Activated T-cell treated with anti-CD3 and anti-CD28 coated beads for 4 hours (primary cell): ENCODE measurements at places on chromosomes 2 and 18.

- DNase-seq, result no peak
Observed at GRCh38 chr18:9951022-9951859, 37.4 kb downstream of the VAPA start.

DNA sequence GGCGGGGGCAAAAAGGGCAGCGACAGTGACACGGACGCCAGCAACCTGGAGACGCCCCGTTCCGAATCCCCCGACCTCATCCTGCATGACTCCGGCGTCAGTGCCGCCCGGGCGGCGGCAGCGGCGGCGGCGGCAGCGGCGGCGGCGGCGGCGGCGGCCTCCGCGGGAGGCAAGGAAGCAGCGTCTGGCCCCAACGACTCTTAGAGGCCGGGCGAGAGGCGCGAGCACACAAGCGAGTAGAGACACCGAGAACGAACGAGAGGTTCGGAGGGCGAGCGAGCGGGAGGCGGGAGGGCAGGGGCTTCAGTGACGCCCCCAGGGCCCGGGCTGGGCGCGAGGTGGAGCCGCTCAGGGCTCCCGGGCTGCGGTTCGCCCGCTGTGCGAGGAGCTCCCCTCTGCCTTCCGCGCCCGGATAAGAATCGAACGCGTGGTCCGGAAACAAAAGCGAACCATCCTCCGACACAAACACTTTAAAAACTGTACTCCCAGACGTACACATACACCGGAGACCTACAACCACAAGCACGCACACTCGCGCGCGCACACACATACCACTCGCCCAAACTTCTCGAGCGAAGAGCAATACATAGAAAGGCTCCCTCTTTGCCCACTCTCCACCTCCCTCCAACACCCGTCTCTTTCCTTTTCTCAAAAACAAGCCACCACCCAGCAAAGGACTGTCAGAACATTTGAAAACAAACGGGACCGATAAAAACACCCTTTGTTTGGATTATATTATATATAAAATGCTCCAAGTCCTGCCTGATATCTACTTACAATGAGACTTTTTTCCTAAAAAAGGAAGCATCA lies 2.8 kb downstream of the SP9 start:
- no peak for DNase-seq

DNA sequence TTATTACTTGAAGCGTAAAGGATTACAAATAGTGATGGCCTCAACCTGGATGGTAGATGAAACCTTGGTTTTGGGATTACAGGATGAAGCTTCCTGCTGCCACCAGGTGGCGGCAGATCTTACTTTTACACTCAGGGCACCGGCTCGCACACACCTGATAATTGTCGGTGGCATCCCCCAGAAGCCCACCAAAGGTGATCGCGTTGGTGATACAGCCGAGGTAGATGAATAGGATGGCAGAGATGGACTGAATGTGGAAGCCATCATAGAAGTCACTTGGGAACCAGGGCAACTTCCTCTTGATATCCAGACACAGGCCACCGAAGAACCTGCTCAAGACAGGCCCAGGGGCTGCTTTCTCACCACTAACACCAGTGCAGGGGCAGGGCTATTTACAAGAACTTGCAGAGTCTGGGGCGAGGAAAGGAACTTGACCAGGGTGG lies 51.8 kb downstream of the MTHFD2 start:
- peak; percentile 34 for DNase-seq

GRCh38 chr2:15313657-15314056 lies 247.5 kb downstream of the NBAS start:
- DNase-seq, result no peak

- no peak for DNase-seq
Observed at GRCh38 chr18:27541293-27541692, 356.2 kb upstream of the CHST9 start.

DNA sequence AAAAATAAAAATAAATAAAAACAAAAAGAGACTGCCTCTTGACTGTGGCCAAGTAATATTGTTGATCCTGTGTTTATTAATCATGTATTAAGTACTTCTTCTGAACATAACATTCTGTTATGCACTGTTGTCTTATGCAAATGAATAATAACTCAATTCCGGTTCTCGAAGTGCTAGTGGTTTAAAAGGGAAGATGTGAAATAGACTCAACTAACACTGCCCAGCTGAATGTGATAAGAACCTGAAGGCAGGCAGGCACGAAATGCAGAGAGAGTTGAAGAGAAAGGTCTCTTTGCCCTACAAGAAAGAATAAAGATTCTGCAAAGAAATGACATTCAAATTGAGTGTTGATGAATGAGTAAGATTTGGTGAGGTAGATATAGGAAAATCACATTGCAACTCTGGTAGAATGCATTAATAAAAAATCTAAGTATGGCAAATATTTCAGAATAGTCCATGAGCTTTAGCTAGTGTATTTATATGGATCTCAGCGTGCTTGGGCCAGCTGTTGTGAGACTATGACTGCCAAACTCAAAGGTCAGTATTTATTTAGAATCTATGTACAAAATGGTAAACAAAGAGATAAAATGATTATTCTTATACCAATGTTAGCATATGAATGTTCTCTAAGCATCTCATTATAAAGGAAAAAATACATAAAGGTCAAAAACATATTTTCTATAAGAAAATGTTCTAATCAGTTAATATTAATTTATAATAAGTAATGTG lies 352.3 kb upstream of the CDH7 start:
- DNase-seq, result no peak

DNA sequence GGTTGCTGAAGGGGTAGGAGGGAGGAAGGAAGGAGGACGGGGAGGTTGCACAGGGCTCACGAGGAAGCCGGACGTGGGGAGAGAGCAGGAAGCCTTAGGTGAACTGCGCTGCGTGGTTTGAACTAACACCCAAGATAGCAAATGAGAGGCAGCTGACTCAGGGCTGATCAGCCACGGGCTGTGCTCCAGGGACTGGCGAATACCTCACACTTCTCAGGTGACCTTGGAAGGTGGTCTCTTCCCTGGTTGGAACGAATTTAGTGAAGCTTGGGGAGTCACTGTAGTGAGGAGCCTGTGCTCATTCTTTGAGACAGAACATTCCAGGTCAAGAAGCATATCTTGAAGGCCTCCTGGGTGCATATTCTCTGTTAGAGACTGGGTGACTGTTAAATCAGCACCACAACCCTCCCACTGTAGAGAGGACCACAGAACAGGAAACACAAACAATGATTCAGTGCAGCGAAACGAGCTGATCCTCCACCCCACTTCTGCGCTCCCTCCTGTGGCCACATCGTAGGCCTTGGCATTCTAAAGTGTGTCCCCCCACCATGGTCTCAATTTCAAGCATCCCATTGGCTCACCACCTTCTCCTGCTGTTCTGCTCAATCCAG lies 33.8 kb downstream of the TOGARAM2 start:
- DNase-seq, result peak; percentile 50

- DNase-seq, result no peak
Observed at GRCh38 chr2:181810823-181811695, 80.5 kb upstream of the ITPRID2 start.

- peak; percentile 8 for DNase-seq
Observed at GRCh38 chr2:3222636-3223035, 155.0 kb downstream of the EIPR1 start.

DNA sequence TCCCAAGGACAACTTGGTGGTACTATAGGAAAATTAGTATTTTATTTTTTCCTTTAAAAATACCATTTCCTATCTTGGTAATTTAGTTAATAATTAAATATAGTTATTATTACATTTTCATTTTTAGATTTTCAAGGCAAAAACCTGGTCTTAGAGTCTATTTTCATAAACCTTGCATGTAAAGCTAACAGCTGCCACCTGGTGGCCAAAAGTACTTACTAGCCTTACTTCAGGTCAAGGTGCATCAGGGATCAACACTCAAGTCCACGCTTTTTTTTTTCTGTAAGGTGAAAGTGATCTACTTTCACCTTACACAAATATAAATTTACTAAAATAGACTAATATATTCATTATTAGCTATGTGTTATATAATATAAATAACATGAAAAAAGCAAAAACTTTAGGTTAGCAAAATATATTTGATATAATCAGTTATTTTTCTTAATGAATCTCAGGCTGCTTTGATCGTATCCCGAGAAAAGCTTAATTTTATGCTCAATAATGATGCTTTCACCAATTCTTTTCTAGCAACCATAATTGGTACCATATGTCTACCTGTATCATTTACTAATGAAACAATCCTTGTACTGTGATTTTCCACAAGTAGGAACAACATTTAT lies 62.5 kb downstream of the RELCH start:
- DNase-seq, result peak; percentile 69

DNA sequence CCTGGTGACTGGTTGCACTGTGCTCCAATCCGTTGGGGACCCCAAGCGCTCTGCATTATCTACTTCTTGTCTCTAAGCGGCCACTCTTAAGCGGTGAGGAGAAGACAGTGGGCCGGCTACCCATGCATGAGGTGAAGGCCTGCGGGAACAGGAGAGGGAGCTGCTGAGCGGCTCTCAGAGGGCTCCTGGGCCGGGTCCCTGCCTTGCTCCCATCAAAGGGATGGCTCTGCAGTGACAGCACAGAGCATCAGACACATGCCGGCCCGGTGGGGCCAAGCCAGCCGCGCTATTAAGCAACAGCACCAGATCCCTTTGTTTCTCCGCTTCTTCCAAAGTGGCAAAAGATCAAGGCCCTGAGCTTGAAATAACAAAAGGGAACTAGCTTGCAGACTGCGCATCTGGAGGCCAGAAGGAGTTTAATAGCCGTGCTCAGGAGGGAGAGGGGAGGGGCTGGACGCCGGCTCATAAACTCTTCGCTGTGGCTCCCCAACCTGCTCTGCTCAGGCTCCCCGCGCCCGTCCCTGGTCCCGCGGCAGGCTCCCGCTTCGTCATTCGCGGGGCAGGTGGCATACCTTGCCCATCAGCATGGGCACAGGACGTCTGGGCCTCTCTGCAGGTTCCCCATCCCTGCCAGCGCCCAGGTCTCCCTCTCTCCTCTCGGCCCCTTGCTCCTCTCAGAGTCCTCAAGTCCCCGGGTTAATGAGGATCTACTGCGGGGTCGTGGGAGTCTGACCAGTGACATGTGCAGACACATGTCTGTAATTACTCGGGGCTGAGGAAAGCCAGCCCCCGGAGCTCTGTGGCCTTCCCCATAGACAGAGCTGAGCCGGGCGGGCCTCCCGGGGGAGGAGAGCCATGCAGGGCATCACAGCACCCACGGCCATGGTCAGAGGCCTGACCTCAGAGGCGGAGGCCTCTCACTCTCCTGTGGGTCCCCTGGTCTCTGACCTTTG lies 96.7 kb downstream of the ASB1 start:
- no peak for DNase-seq

DNA sequence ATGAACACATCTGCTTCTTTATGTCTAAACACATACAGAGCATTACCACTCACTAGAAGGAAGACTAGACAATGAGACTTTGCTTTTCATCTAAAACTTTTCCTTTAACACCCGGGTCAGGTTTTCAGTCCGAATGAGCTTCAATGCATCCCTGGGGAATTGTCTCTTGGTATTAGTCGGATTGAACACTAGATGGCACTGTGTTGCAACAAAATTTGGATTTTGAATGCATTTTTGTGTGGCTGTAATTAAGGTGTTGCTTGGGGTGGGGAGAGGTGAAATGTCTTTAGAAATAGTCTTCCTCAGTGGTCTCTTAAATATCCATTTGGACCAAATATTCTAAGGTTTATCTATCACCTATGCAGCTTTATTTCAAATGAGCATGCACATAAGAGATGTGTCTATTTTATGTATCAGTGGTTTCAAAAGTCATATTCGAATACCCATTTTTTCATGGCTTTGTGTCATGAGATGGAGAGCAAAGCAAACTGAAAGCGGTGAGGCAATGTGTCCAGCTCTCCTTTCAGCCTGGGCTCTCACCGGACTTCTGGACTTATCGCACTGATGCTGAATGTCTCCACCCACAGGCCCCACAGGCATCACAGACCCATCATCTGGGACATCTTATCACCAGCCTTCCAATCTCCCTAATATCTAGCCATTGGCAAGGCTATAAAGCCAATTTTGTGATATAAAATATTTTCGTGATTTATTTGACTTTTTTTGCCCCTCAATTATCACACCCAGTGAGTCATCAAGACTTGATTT lies 510.3 kb downstream of the RNF144A start:
- peak; percentile 29 for DNase-seq

DNA sequence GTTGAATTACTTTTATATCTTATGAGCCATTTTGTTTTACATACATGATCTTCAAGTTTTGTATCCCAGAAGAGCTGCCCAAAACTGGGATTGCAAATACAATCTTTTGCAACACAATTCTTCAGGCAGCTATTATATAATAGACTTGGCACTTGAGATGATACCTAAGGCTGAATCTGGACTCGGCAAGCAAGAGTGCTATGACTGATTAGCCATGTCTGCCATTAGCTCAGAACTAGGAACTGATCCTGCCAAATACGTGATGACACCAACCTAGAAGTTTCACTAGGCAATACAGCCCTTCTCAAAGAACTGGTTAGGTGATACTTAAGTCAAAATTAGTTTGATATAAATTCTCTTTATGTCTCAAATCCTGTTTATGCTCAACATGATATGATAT lies 619.6 kb downstream of the CPS1 start:
- DNase-seq, result no peak

DNA sequence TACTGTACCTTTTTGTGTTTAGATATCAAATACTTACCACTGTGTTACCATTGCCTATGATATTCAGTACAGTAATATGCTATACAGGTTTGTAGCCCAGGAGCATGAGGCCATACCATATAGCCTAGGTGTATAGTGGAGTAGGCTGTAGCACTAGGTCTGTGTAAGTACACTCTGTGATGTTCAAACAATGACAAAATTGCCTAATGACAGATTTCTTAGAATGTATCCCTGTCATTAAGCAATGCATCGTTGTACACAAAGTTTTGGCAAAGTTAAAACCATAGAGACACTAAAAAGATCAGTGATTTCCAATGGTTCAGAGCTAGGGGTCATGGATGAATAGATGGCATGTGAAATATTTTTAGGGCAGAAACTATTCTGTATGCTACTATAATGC lies 415.5 kb downstream of the NCKAP5 start:
- no peak for DNase-seq

- no peak for DNase-seq
Observed at GRCh38 chr2:64283641-64284361, 139.6 kb upstream of the PELI1 start.

DNA sequence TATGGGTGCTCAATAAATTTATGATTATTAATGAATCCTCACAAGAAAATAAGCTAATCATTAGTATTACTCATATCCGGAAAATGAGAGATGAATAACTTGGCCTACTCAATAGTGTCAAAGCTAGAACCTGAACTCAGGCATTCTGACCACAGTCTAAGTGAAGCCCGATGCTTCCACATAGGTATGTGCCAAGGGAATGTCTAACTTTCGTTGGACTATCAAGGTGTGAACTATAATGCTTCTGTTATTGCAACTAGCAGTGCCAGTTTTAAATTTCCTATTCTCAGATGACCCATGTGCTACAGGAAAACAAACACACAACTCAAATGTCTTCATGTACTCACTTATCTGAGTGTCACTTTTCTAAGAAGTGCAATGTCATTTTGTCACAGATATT lies 1.8 kb downstream of the BARD1 start:
- no peak for DNase-seq

GRCh38 chr2:68156419-68156818 lies 1.3 kb upstream of the PNO1 start:
- DNase-seq, result no peak
